Activated naive CD8-positive, alpha-beta T cell treated with anti-CD3 and anti-CD28 coated beads for 36 hours (primary cell): ENCODE measurements at places on chromosomes 5 and 9. TPM values are rescaled to one million over a fixed set of nuclear protein-coding genes. Genes with fewer than 3 reads are reported as not detected.

SPINK6 gene
- not detected for total RNA-seq

DNA sequence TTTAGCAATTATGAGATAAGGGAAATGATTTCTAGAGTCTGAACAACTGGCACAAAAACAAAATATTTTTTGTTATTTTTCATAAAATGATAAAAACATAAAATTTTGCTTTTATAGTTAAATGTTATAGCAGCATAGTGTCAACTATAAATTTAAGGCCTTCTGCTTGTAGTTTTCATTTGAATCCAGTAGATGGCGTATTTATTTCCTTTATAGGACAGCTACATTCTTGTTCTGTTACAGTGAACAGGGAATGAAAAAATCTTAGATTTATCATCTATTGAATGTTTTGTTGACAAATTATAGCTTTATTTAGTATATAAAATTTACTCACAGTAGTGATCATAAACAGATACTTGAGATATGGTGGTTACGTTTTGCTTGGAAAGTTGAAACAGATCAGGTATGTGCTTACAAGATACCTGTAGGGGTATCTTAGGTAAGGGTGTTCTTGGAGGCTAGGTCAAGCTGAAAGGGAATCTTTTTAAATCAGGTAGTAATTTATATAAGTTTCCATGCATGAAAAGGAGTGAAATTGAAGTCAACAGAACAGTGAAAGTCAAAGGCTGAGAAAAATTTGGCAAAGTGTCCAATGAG, 239.3 kb upstream of the GRIN3A start:
- no peak for DNase-seq

- no peak for DNase-seq
Observed at GRCh38 chr5:145574889-145575573, 260.1 kb downstream of the PRELID2 start.

GRCh38 chr5:97501286-97501964, 318.4 kb upstream of the RIOK2 start:
- DNase-seq, result no peak

MARCHF3 gene
- total RNA-seq, result 8.1 TPM

CXCL14 gene
- total RNA-seq, result not detected

GRCh38 chr9:77946969-77947620, 84.5 kb downstream of the GNAQ start:
- no peak for DNase-seq

- DNase-seq, result no peak
Observed at GRCh38 chr9:134963546-134963945, 45.8 kb upstream of the FCN1 start.

GRCh38 chr9:136364942-136365774, 1.6 kb upstream of the DNLZ start:
- no peak for DNase-seq

ZBTB6 gene
- total RNA-seq, result 10.5 TPM
